ENCODE measurements at places on chromosomes 6 and 20.
A peak's percentile ranks its signal among the peaks of the same experiment; 100 is the strongest.

DNA sequence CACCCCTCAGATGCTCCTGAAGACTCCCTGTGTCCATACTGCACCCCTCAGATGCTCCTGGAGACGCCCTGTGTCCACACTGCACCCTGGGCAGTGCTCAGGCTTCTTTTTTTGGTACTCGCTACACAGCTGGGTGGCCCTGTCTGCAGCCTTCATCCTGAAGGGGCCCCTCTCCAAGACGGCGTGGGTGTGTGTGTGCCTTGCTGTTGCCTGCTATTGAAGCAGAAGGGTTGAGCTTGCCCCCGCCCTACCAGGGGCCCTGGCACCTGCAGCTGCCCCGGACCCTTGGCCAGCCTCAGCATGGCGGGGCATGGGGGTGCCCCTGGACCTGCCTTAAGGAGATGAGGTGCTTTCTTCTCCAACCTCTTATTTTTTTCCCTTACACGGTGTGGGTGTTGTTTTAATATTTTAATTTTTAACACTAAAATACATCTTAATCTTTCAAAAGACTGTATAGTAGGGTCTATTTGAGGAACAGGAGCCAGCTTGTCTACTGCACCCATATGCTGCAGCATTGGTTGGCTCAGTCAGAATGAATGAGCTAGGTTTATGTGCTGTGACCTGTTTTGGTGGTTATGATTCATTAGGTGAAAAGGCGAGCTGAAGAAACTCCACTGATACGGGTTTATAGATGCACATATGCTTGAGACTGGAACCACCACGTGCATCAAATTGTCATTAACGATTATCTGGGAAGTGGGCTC, 135.9 kb downstream of the AGPAT4 start:
- peak; percentile 29 for DNase-seq

GRCh38 chr6:134230087-134230700, 87.7 kb downstream of the SGK1 start:
- peak; percentile 38 for DNase-seq

DNA sequence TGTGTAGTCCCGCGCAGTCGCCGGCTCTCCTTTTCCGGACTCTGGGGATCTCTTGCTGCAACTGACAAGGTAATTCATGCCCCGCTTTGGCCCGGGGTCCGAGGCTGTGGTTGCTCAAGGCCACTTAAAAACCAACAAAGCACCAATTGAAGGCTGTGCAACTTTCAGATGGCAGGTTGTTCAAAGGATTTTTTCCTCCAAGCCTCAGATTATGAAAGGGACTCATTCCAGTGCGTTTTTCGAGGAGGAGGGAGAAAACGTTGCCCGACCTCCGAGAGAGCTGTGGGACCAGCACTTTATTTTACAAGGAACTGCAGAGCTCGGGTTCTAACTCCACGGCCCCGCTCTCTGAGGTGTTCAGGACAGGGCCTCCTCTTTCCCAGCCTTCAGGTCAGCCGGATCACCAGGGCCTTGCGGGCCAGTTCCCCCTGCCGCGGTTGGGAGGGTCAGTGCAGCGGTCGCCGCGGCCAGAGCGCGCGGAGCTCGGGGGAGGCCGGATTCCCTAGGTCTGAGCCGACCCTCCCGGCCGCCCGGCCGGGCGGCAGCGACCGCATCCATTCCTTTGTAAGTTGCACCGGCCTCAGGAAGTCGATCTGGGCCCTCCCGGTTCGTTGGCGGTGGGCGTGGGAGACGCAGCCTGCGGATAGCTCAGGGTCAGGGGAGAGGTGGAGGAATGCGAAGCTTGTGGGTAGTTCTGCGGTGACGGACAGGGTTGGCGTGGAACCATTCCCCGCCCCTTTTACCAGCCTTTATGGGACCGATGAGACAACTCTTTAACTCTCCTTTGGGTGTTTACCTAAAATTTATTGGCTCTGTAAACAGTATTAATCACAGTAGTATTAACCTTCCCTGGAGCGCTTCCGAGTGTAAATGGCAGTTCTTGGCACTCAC, 1.6 kb downstream of the UTRN start:
- DNase-seq = peak; percentile 82

- no peak for DNase-seq
Measured at GRCh38 chr6:149147938-149148718, 169.4 kb upstream of the TAB2 start.

GRCh38 chr6:38266921-38267354, 372.8 kb downstream of the BTBD9 start:
- no peak for DNase-seq

GRCh38 chr6:53309059-53309900, 39.5 kb downstream of the ELOVL5 start:
- DNase-seq = peak; percentile 20

DNA sequence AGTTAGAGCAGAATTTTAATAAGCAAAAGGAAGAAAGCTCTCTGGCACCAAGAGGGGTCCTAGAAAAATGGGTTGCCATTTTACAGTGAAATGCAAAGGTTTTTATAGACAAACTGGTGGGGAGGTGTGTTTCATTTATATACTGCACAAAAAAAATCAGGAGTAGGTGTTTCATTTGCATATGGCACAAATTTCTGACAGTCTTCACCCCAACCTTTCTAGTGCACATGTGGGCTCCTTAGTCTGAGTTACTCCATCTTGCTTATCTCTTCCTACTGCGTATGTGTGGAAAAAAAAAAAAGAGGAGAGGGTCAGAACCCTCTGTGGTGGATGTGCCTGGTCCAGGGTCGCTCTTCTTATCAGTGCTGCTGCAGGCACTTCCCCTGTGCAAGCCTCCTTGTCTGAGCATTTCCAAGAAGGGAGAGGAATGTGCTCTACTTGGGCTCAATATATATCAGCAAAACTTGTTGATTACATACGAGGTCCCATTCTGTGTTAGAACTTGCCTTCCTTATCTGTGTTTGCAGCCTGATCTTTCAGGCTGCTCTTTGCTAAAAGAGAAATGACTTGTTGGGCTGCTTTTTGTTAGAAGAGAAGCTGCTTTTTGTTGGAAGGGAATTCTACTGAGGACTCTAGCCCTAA, 59.0 kb upstream of the MRAP2 start:
- no peak for DNase-seq

DNA sequence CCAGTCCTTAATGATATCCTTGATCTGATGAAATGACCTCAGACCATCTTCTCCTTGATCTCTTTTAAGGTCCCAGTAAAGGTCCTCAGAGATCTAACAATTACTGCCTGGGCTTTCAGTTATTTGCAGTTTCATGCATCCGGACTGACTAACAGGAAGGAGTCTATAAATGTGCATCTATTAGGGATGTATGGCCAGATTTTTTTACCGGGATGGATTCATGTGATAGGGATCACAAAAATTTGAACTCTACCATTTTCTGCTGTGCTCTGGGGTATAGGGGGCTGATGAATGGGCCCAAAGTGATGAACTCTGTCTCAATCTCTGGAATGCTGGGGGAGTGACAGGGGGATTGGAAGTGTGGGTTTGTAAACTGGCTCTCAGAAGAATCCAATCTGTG, 36.2 kb upstream of the SCUBE3 start:
- DNase-seq = no peak

GRCh38 chr6:25359891-25360290, 80.7 kb downstream of the CARMIL1 start:
- no peak for DNase-seq

GRCh38 chr6:83609248-83609647, 96.9 kb downstream of the PRSS35 start:
- no peak for DNase-seq

DNA sequence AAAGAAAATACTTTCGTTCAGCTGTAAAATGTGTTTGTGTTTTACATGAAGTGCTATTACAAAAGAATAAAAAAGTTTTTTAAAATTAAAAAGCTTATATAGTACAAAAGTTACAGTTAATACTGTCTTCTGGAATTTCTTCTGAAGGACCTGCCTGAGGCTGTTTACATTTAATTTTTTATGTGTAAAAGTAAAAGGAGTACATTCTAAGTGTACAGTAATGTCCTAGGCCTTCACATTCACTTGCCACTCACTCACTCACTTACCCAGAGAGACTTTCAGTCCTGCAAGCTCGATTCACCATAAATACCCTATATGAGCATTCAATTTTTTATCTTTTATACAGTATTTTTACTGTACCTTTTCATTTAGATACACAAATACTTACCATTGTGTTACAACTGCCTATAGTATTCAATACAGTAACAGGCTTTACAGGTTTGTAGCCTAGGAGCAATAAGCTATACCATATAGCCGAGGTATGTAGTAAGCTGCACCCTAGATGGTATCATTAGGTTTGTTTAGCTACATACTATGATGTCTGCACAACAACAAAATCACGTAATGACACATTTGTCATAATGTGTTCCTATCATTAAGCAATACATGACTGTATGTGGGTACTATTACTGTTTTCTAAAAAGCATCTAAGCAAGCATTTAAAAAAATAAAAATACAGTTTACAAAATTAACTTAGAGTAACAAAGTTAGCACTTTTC, 33.0 kb downstream of the RNF146 start:
- no peak for DNase-seq

DNA sequence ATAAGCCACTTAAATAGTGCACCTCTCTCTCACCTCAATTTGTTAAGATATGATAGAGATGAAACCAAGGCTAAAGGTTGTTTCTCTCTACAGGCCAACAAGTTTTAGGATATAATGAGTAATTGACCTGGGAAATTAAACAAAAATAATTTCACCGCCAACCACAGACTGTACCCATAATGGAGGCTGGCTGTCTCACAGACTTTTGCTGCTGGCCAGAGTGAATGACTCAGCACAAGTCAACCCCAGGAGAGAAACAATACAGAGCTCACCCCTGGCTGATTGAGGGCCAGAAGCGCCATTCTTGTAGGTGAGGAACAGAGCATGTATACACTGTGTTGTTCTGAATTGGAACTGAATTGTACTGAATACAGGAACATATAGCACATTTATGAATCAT, 99.9 kb downstream of the CAP2 start:
- DNase-seq = peak; percentile 9

DNA sequence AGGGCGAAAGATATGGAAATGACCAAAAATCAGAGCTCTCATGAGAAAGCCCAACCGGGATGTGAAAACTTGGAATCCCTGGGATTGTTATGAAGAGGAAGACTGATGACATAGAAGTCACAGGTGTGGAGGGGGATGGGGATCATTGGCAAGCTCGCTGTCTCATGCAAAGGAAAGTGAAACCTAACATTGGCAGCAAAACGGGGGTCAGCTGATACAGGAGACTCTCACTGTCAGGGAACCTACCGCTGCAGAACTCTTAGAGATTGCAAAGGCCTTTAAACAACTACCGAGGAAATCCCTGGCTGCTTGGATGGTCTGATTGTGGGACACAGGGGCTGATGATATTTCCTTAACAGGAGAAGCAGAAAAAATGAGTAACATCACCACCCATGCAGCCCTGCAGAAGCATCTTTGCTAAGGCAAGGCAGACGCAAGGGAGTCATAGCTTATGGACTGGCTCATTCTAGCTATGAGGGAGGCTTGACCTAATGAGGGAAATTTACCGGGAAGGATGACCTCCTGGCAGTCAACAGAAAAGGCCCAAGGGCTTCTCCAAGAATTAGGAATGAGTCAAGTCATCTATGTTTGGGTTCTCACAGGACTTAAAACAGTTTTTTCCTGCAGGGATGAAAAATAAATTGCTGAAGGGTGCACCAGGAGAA, 7.0 kb downstream of the MUC21 start:
- DNase-seq = no peak

GRCh38 chr20:24357177-24357576, 112.3 kb upstream of the SYNDIG1 start:
- no peak for DNase-seq

DNA sequence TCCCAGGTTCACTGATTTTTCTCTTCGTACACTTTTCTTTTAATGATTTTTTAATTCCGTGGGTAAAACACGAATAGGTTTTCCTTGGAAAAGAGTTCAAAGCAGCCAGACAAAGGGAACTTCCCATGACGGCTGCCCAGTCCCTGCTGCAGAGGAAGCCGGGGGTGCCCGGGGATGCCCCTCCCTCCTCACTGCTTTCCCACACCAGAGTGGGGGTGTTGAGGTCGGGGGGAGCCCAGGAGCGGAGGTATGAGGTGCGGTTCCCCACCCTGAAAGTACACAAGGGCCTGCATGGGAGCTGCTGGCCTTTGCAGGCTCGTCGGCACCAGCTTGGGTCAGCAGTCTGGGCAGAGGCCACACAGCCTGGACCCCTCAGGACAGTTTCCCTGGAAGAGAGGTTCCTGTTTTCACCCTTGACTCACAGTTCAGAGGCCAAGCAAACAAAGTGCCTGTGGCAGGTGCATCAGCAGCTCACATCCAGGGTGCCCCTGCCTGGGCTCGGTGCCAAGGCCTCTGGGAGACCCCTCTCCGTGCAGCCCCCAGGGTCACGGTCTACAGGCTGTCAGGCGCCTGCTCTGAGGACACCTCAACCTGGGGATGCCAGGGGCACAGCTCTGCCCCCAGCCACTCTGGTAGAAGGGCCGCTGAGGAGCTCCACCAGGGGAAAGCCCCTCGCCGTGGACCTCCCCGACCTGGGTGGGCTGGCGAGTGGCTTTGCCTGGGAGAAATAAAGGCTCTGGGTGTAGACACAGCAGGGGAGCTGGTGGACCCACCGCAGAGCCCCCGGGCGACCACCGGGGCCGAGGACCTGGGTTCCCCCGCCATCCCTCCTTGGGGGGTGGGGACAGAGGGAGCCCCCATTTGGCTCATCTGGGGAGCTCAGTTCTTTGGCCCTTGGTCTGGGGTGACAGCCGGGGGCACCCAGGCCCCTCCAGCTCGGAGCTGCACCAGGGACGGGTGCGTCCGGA, 15.4 kb upstream of the CHRNA4 start:
- no peak for DNase-seq

DNA sequence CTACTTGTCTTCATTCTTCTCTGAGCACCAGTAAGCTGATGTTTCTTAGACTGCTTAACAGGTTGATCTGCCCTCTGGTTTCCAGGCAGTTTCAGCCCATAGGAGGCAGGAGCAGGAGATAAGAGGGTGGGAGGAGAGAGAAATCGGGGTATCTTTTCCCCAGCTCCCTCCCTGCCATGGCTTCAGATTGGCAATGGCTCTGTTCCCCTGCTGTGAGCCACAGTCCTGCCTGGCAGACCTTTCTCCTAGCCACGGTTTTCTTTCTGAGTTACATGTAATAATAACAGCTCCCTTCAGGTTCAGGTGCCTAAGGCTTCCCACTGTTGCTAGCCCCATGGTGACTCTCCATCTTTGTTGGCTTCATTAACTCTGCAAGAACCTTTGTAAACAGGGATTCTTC, 115.3 kb downstream of the CD83 start:
- DNase-seq = no peak

- peak; percentile 87 for DNase-seq
Measured at GRCh38 chr6:10425975-10426780, 11.3 kb upstream of the TFAP2A start.

DNA sequence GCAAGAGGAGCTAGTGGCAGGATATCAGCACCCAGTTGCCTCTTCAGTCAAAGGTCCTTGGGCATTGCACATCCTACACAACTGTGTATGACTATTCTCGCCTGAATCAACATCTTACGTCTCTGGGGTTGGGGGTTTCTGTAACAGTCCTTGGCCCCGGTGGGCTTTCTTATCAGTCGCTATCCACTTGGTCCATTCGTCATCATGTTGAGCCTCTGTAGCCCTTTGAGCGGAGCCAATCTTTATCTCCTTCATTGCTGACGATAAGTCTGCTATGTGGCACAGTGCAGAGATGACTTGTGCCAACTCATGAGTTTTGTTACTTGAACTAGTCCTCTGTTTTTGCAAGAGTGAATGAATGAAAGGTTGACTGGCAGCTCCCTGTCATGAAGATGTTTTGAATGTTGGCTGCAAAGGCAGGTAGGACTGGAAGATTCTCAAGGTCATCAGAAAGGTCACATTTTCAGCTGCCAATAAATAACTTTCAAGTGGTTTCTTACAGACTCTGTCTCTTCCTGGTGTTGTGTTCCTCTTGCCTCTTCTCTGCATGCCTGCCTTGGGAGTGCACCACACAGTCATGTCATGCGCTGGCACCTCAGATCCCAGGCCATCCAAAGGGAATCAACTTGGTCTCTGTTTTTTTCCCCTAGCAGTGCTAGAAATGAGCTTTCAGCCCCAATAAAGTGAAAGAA, 238.9 kb downstream of the SLC24A3 start:
- no peak for DNase-seq

All from NB4 (cell line).